Activated CD4-positive, CD25-positive, alpha-beta regulatory T cell treated with anti-CD3 and anti-CD28 coated beads, Interleukin-2, amount 50 U/mL, for 24 hours (primary cell): ENCODE measurements at places on chromosomes 12 and 14.

GRCh38 chr12:20439626-20440025, 71.3 kb downstream of the PDE3A start:
- ATAC-seq = no peak

DNA sequence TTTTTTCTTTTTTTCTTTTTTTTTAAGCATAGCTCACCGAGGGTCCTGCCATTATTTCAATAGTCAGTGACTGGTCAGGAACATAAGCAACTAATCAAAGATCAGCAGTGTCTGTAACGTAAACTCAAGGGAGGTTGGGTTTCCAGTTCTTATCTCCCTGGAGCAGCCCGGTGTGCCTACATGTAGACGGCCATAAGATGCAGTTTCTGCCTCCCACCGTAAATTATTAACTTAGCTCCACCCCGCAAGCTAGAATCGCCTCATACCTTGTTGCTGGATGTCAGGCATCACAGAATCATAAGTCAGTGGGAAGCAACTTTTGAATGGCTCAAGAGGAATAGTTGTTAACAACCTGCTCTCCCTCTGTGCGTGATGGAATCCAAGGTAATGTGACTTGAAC, at the start of gene MYO1H:
MYO1H (plus strand) TSS at position 312 of the 400 bp plus-strand sequence; CDS start at position 373, 61 bp downstream.
- ATAC-seq = no peak

- no peak for ATAC-seq
Observed at GRCh38 chr12:31737345-31737744, 8.5 kb upstream of the AMN1 start.

GRCh38 chr12:51941011-51941581, 10.4 kb upstream of the ACVR1B start:
- no peak for ATAC-seq

- ATAC-seq = no peak
Observed at GRCh38 chr12:109797905-109798669, 35.1 kb downstream of the TRPV4 start.

- no peak for ATAC-seq
Observed at GRCh38 chr14:103707329-103708263, 7.7 kb downstream of the XRCC3 start.

GRCh38 chr12:6462234-6462995, 8.1 kb downstream of the VAMP1 start:
- ATAC-seq = peak; percentile 15

DNA sequence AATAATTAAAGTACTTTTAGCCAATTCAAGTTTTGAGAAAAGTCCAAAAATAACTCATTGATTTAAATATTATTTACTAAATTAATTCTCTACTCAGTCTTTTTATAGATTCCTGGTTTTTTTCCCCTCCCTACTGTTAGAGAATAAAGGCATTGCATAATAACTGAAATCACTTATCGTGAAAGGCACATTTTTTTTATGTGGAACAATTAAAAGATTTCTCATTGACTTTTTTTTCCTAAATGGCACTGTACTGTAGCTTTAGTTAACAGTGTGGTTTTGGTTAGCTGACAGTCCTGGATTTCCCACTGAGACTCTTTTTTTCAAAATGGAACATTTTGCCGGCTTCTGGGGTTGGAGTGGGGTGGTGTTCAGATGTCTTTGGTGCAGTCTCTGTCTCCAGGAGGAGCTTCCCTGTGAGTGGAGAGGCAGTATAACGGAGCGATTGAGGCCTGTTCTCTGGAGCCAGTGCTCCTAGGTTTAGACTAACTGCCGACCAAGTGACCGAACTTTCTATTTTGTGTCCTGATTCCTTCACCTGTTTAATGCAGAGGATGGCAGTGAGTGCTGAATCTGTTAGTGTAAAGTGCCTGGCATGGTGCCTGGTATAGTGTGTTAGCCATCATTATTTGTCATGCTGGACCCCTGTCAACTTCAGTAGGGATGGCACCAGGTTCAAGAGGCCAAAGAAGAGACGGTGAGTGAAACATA, 117.7 kb downstream of the ADCK1 start:
- no peak for ATAC-seq

- ATAC-seq = no peak
Observed at GRCh38 chr14:36674659-36675058, 13.0 kb downstream of the PAX9 start.

DNA sequence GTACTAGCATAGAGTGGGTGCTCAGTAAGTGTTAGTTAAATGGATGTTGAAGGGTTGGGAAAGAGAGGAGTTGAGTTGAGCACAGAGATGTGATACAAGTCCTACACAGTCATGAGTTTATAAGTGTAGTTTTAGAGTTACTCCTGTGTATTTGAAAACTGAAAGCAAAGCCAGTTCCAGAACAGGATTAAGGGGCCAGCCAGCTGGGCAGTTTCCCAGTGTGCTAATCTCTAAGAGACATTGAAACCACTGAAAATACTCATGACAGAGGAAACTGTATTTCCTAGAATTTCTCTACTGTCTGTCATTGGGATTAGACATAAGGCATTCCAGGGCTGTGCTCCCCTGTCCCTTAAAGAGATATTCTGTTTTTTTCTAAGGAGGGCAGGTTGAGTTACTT, 101.0 kb downstream of the DERA start:
- ATAC-seq = no peak

DNA sequence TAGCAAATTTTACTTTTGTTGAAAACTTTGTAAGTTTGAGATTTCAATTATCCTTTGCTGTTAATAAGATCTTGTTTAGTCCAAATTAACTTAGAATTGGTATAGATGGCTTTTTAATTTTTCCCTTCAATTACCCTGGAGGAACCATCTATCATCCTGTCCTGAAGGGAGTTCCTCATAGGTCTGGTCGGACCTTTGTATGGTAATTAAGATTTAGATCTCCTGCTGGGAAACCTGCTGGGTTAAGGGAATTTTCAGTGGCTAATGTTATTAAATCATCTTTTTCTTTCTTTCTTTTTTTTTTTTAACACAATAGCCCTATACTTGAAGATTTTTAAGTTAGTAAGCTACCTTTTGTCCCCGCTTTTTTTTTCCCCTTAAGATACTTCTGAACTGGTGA, 63.0 kb upstream of the PRMT8 start:
- no peak for ATAC-seq

GRCh38 chr12:19856389-19856788, 417.1 kb downstream of the AEBP2 start:
- ATAC-seq = no peak

DNA sequence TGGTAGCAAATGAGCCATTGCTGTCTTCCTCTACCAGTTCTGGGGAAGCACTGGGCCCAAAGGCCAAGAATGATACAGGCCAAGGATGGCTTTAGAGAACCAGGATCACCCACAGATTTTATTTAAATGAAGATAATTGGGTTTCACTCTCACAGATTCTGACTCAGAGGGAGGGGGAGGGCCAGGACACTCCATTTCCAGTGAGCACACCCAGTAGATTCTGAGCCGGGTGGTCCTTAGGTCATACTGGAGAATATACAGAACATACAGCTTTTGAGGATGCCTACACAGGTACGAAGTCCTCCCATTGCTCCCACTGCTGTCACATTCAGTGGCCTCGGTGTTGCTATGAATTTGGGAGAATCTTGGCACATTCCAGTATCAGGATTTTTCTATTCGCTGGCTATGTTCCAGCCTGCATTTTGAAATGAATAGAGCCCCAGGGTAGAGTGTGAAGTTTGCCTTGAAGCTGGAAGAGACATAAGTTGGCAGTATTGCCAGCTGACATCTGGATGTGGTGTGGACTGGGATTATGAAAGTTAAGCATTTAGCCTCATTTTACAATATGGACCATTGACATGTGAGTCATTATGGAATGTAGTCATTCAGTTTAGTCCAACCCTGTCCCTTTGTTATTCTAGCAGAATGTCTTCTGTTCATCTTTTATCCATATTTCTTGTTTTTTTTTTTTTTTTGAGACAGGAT, 45.8 kb upstream of the POC1B start:
- ATAC-seq = no peak

- ATAC-seq = no peak
Observed at GRCh38 chr14:37865719-37866549, 270.5 kb downstream of the TTC6 start.

DNA sequence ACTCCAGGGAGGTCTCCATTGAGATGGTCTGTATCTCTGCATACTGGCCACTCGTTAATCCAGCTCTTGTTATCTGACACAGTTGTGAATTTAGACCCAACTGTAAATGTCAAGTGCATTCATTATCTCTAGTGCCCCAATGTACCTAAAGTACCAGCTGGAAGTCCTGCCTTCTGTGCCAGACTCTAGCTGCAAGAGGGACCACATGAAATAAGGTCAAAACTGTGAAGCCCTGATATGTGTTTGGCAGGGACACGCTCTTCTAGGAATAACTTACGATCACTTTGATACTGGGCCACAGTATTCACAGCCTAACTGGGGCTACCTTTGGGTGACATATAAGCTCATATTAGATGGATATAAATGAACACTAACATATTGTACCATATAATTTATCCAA, 268.5 kb downstream of the LRIG3 start:
- ATAC-seq = no peak

GRCh38 chr14:50599700-50600444, 39.9 kb downstream of the ATL1 start:
- ATAC-seq = no peak

DNA sequence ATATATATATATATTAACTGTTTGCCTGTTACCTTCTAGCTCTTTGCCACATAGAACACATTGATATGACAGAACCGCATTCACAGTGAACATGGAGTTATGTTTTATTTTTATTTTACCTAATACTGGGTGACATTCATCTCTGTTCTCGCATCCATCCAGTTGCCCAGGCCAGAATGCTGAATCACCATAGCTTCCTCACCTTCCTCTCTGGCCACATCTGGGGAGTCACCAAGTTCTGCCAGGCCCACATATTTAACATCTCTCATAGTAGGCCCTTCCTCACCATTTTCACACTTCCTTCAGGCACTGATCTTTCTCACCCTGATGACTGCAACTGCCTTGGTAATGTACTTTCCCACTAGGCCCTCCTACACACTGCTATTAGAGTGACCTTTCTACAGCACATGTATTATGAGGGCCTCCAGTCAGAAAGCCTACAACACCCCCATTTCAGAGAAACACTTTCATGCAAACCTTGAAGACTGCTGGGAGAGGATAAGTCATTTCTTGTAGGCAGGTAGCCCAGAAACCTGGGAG, 106.8 kb downstream of the LGR5 start:
- ATAC-seq = no peak

GRCh38 chr14:88853129-88853528, 28.7 kb downstream of the TTC8 start:
- ATAC-seq = no peak

DNA sequence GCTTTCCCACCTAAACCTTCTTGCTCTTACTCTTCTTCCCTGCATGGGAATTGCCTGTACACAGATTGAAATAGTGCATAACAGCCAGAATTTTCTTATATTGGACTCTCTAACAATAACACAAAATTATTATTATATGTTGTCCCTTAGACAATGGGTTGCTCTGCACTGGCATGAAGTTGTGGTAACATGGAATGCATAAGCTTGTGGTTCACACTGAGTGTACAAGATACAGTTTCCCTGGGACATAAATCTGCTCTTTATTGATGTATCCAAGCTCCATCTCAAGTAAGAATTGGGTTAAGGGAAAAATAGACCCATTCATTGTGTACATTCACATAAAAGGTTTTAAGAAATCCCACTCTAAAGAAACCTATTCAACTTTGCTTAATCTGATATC, 114.4 kb upstream of the NTF3 start:
- ATAC-seq = no peak

DNA sequence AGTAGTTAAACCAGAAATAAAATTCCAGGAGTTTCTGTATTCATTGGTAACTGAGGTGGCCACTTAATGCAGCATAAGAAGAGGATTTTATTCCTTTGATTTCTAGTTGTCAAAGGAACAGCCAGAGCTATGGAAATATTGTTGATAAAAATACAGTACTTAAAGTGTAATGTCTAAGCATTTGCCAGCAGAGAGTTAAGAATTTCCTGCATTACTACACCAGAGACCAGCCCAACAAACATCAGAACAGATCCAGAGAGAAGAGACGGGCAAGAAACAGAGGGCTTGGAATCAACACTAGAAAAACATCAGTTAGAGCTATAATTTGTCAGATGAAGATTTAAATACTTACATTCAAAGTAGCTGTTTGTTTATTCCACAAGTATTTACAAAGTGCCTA, 77.9 kb downstream of the ST8SIA1 start:
- no peak for ATAC-seq

- ATAC-seq = no peak
Observed at GRCh38 chr12:39605996-39606395, 13.6 kb downstream of the ABCD2 start.

- ATAC-seq = no peak
Observed at GRCh38 chr12:110744601-110745264, 2.0 kb upstream of the PPP1CC start.

GRCh38 chr12:18700271-18700670, 37.5 kb downstream of the PLCZ1 start:
- ATAC-seq = no peak

GRCh38 chr12:116182359-116183063, 95.0 kb downstream of the MED13L start:
- no peak for ATAC-seq

- ATAC-seq = no peak
Observed at GRCh38 chr14:33790996-33791395, 159.9 kb downstream of the EGLN3 start.

GRCh38 chr14:102275866-102276265, 29.1 kb downstream of the MOK start:
- ATAC-seq = no peak

GRCh38 chr14:101176535-101177205, 273.1 kb upstream of the RTL1 start:
- ATAC-seq = no peak

GRCh38 chr12:29907461-29907860, 123.7 kb upstream of the TMTC1 start:
- ATAC-seq = no peak

- no peak for ATAC-seq
Observed at GRCh38 chr14:67859169-67859749, 39.7 kb downstream of the RAD51B start.

DNA sequence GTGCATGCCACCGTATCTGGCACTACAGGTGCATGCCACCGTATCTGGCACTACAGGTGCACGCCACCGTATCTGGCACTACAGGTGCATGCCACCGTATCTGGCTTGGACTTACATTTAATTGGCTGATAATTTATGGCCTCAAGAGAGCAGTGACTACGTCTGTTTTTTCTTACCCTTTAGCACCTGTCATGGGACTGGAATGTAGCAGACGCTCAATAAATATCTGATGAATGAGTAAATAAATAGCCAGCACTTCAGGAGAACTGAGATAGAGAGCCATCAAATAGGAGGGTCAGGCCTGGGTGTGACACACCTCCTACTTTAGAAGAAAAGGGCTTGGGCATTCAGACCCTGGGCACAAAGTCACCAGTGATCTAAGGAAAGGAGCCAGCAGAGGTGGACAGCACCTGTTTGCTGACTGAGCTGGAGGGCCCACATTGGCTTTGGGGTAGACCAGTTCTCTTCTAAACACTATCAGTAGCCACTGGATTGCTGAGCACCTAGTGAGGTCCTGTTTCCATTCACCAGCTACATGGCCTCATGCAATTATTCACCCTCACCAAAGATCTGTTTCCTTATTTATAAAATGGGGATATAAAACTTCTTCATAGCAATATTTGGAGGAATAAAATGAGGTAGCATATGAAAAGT, 50.1 kb downstream of the RFX4 start:
- no peak for ATAC-seq

- ATAC-seq = no peak
Observed at GRCh38 chr12:77122236-77122635, 56.9 kb upstream of the E2F7 start.
